Brain microvascular endothelial cell (primary cell): ENCODE measurements at places on chromosomes 4 and X.

DNA sequence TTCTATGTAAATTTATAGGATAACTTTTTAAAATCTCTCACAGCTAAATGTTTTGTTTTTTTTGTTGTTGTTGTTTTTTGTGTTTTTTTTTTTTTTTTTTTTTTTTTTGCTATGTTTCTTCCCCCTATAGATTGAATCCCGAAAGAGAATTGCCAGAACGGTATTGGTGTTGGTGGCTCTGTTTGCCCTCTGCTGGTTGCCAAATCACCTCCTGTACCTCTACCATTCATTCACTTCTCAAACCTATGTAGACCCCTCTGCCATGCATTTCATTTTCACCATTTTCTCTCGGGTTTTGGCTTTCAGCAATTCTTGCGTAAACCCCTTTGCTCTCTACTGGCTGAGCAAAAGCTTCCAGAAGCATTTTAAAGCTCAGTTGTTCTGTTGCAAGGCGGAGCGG lies 4.1 kb downstream of the BRS3 start:
- no peak for DNase-seq

GRCh38 chr4:161817914-161818313 lies 345.9 kb downstream of the FSTL5 start:
- no peak for DNase-seq

DNA sequence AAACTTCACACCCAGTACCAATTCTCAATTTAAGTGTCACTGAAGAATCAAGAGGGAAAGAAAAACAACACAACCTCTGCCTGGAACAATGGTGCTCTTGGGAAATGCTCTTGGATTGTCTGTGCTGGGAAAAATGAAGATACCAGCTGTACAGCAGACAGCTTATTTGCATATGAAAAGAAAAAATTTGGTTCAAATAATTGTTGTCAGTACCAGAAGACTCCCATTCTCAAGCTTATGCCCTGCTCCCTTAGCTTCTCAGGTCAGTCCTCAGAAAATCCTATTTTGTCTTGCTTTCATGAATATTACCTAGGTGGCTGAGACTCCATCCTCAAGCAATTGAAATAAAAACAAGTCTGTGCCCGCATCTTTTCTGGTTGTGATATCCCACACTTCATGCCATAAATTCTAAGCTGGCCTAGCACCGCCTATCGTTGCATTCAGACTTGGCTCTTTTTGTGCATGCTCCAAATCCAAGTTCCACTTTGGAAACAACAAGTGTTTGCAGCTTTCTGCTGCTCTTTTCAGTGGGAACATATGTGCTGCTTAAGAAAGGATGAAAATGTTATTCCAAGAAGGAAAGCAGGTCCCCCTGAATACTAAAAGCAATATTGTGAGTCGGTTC lies 431.6 kb downstream of the INPP4B start:
- no peak for DNase-seq

DNA sequence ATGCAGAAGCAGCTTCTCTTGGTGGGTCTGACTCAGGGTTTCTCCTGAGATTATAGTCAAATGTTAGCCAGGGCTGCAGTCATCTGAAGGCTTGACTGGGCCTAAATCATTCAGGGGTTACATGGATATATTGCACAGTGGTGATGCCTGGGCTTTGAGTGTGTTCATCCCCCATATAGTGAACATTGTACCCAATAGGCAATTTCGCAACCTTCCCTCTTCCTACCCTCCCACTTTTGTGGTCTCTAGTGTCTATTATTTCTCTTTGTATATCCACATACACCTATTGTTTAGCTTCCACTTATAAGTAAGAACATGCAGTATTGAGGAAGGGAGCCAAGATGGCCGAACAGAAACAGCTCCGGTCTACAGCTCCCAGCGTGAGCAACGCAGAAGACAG lies 90.3 kb upstream of the CAMK2D start:
- DNase-seq, result no peak

GRCh38 chr4:84849051-84849640 lies 117.3 kb downstream of the WDFY3 start:
- no peak for DNase-seq

DNA sequence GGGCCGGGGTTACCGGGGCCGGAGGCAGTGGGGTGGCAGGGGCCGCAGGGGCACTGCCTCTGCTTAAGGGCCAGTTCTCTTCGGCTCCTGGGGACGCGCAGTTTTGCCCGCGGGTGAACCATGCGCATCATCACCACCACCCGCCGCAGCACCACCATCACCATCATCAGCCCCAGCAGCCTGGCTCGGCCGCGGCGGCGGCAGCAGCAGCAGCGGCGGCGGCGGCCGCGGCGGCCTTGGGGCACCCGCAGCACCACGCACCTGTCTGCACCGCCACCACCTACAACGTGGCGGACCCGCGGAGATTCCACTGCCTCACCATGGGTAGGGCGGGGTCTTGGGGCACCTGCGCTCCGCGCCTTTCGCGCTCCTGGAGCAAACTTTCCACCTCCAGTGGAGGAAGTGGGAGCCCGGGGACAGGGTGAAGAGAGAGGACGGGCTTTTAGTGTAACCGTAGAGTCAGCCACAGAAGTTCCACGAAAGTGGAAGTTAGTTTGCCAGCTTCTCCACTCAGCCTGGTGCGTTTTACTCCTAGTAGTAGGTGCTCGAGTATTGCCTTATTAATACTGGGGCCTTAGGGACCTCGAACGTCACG lies 729 bp downstream of the GSX2 start:
- DNase-seq, result no peak

DNA sequence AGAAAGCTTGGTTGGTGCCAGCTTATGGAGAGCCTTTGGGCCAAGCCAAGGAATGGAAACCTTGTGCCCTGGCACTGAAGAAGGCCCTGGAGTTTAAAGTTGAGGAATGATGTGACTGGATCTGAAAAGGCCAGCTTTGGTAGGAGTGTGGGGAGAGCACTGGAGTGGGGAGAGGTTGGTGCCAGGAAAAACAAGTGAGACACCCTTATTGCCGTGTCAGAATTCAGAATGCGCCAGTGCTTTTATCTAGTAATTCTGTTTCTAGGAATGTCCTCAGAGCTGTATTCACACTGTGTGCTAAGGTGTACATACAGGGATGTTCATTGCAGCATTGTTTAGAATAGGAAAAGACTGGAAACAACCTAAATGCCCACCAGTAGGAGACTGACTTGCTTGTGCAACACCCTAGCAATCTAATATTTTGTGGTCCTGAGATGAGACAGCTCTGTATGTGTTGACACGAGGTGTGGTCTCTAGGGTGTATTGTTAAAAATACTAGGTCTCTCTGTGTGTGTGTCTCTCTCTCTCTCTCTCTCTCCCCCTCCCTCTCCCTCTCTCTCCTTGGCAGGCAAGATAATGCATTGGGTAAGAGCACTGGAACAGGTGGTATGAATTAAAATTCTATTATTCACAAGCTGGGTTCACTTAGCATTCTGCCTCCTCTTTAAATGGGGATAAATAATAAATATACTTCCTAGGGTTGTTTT lies 107.8 kb downstream of the GATB start:
- DNase-seq, result no peak

DNA sequence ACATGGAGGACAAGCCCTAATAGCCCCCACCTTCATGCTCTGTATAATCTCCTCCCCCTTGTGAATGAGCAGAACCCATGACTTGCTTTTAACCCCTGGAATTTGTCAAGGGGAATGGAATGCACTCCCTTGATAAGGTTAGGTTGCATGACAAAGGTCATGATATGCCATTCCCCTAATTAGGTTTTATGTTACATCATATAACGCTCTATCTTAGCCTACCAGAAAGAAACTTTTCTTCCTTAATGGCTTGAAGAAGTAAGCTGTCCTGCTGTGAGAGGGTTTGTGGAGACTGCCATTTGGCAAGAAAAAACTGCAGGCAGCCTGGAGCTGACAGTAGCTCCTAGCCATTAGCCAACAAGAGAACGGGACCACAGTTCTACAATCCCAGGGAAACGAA lies 399.8 kb upstream of the MAD2L1 start:
- no peak for DNase-seq

DNA sequence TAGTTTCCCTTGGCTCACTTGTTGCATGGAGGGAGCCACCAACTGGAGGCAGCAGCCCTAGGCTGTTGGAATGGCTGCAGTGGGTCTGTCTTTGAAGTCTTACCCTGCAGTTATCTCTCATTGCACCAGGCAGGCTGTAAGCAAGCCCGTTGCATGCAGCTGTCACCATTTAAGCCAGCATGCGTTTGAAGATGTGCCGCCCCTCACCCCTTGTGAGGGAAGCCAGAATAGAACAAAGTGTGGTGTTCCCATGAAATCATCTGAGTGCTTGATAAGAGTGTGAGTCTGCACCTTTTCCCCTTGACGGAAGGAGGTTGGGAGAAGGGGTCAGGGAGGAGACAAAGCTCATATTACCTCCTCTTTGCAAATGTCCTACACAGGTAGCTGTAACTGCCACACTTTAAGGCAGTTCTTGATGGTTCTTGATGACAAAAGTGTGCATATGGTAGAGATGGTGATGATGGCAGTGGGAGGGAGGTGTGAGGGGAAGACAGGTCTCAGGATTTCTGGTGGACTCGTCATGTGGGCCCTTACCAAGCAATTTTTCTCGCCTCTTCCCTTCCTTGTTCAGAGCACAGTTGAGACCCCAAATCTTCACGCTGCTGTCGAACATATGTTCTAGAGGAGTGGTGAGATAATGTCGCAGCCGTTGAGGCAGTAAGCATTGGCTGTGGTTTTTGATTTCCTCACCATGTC lies 191.4 kb upstream of the LEF1 start:
- no peak for DNase-seq

- DNase-seq, result no peak
Measured at GRCh38 chr4:81694176-81694913, 222.6 kb upstream of the RASGEF1B start.

DNA sequence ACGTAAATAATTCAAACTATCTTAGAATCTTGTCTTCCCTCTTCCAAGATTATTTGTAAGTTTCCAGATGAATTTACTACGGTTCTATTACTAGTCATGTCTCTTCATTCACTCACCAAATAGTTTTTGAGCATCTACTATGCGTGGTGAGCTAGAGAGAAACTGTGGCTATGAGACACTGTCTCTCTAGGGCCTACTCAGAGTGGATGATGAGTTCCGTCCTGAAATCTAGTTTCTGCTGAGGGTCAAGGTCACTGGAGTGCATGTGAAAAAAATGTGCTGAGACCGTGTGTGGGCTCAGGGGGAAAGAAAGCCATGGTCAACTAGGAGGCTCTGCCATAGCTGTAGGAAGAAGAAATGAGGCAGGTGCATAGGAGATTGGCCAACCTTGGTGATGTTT lies 320.2 kb upstream of the GATB start:
- no peak for DNase-seq

DNA sequence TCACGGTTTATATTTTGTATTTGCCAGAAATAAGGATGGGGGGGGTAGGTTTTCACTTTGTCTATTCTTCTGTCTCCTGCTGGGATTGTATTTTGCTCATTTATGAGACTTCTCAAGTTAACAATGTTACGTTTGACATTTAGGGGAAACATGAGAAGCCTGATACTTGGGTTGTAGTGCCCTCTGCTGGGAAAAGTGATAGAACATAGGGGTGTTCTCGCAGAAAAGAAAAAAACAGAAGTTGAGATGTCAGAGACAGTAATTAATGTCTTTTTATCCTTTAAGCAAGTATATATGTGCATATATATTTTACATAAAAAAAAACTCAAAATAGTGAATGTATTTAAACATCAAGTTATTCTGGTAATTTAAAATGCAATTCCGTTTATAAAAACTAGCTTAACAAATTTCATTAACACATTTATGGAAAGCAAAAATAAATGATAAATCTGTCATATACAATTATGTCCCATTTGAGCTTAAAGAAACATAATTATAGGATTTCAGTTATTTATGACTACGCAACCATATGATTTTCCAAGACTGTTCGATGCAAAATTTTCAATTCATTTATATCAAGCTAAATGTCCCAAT lies 46.0 kb upstream of the TMPRSS11F start:
- DNase-seq, result peak; percentile 54

- DNase-seq, result peak; percentile 25
Measured at GRCh38 chrX:149877636-149878035, 3.3 kb upstream of the MAGEA8 start.

GRCh38 chrX:154696676-154697045 lies 43.3 kb upstream of the CTAG2 start:
- DNase-seq, result no peak

DNA sequence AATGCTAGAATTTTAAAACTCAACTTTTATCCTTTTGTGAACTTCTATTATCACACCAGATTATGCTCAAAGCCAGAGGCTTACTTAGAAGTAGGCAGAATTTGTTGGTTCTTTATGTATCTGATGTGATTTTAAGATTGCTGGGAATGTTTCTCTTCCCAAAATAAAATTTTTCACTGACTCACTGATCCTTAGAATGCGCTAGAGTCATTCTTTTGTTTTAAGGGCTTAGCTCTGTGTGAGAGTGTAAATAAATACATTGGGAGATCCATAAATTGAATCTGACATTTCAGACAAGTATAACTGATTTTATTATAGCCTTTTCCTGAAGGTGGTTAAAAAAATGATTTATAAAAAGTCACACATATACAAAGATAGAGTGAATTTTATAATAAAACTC lies 101.3 kb downstream of the LARP1B start:
- no peak for DNase-seq

DNA sequence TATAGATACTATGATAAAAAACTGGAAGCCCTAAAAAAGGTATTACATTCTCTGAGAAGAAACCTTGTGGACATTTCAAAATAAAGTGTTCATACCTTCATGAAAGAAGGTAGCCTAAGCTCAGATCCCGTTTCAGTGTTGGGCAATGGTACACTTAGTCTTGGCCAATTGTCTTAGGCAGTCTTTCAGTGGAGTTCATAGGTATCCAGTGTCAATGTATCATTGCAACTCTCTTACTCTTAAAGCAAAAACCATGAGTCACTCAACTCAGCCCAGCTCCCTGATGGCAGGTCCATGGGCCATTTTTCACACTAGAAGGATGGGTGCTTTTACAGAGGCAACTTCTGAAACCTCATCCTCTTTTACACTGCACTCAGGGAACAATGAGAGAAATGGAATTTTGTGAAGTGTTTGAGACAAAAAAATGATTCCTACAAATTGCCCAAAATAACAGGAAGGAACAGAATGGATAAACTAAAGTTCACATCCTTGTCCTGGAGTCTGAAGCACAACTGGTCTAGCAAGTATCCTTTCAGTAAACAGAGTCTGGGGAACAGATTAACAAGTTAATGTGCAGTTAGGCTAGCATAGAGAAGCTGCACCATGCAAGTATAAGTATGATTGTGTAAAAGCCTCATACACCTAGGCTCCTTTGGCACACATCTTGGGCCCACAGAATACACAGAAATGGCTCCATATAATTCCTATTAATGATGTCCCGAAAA lies 7.0 kb upstream of the ZNF827 start:
- DNase-seq, result no peak

DNA sequence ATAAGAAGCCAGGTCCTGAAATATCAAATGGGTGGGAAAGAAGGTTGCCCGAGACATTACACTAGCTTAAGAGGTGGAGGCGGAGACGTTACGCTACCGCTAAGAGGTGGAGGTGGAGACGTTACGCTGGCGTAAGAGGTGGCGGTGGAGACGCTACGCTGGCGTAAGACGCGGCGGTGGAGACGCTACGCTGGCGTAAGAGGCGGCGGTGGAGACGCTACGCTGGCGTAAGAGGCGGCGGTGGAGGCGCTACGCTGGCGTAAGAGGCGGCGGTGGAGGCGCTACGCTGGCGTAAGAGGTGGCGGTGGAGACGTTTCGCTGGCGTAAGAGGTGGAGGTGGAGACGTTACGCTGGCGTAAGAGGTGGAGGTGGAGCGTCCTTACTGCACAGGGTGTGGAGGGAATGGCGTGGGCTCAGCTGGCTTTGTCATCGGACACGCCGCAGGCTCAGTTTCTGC lies 12.8 kb downstream of the CYP4V2 start:
- DNase-seq, result peak; percentile 43
